ENCODE measurements at places on chromosomes 16 and 17.

GRCh38 chr16:85610446-85611193 is 2.5 kb upstream of the GSE1 start:
- peak; percentile 29 for DNase-seq

DNA sequence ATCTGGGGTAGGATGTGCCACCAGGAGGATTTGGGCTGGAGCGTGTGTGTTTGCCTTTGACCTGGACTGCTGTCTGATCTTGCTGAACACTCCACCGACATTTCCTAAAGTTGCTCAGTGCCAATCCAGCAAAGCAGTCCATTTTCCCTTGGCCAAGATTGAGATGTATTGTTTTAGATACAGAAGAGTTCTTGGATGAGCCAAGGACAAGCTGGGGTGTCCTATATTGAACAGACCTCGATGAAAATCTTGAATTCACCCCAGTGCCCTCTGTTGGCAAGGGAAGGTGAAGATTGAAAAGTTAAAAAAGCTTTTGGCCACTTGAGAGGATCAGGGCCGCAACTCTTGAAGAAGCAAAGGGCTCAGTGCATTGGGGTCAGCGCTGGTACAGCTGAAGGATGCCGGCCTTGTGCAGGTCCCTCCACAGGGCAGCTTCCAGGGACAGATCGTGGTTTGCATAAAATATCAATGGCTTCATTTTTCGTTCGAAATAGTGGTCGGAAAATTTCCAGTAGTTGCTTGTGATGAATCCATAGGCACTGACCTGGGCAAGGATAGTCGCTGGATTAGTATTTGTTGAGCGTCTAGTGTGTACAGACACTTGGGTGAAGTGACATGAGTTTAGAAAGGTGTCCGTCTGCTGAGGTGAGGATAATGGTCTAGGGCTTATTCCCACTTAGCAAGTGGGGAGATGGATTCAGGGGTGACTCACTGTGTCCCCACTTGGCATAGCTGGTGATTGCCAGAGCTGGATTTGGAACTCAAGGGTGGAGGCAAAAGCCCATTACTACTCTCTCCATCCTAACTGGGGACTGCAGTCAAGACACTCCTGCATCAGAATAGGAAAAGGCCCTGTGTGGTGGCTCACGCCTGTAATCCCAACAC is 19.7 kb downstream of the ST6GALNAC2 start:
- no peak for DNase-seq

DNA sequence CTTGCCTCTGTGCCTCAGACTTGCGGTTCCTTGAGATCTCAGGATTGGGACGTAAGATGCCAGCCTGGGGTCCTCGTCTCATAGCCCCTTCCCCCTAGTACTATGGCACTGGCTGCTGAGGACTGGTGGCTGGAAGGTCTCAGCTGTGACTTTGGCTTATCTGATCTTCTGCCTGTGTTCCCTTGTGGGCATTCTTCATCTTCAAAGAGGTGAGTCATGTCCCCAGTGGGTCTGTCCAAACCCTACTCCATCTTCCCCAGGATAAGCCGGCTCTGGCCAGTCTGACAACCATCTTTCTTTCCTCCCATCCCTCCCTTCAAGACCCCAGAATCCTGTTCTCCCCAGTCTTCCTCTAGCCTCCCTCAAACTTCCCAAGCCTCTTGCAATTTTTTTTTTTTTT is 3.6 kb downstream of the CD19 start:
- no peak for DNase-seq

GRCh38 chr17:81193470-81194224 is 27.6 kb upstream of the AATK start:
- no peak for DNase-seq

Data from AG09309 (cell line).